ENCODE measurements at places on chromosomes 1 and 21. TPM values are rescaled to one million over a fixed set of nuclear protein-coding genes. Genes with fewer than 3 reads are reported as not detected.

Gene SELE
- polyA plus RNA-seq, result 0.84 TPM

Gene TRIM67
- 1.1 TPM for polyA plus RNA-seq

GRCh38 chr1:194866153-194866552 lies 1679.7 kb upstream of the B3GALT2 start:
- no peak for DNase-seq

Gene TNFRSF8
- polyA plus RNA-seq, result 0.25 TPM

Data from large intestine (tissue), 12 donors.